ENCODE measurements at places on chromosomes 1 and 21. TPM values are rescaled to one million over a fixed set of nuclear protein-coding genes. Genes with fewer than 3 reads are reported as not detected.

The APOBEC4 gene
- total RNA-seq: not detected

The SPATA45 gene
- not detected for total RNA-seq

The LCA5L gene
- total RNA-seq: 1.7 TPM

The PEX14 gene
- 9.9 TPM for total RNA-seq

The GCSAML gene
- total RNA-seq: not detected

The RBBP5 gene
- 24.5 TPM for total RNA-seq

The PRELP gene
- not detected for total RNA-seq

The SLAMF7 gene
- total RNA-seq: not detected

The VPS72 gene
- 64.3 TPM for total RNA-seq

The HEYL gene
- 0.14 TPM for total RNA-seq

The TNFRSF18 gene
- total RNA-seq: not detected

The C8B gene
- not detected for total RNA-seq

The CYP4A11 gene
- not detected for total RNA-seq

The FBXO44 gene
- 15.8 TPM for total RNA-seq

The TMPRSS2 gene
- total RNA-seq: not detected

The S100A1 gene
- total RNA-seq: not detected

All from dermis blood vessel endothelial cell (primary cell).